ENCODE measurements at places on chromosomes 4 and X. TPM values are rescaled to one million over a fixed set of nuclear protein-coding genes. Genes with fewer than 3 reads are reported as not detected.
A peak's percentile ranks its signal among the peaks of the same experiment; 100 is the strongest.

- no peak for DNase-seq
Measured at GRCh38 chrX:84133023-84133422, 55.0 kb downstream of the RPS6KA6 start.

DNA sequence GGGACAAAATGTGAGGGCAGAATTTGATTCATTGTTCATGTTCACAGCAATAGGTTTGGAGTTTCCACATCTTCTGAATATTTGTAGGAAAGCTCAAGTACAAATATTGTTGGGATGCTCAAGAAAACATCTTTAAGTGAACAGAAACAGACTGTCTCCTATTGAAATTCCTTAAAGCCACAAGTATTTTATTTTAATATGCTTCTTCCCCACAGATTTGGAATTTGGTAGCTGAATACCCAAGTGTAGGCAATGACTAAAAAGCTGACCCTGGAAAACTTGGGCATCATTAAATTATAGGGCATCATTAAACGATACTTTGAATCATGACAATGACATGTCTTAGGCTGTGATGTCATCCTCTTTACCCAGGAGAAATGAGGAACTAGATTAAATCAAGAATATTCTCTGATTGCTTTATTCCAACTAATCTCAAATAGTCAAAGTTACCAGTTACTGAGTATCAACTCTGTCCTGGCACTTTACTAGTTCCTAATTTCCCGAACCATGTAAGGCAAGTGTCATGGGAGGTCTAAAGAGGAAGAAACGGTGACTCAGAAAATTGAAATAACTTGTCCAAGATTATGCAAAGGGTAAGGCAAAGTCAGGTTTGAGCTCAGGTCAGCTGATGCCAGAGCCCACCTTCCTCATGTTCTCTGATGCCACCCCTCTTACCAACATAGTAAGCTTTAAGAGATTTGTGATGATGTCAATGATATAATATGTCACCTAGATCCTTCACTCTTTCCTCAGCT lies 223.1 kb upstream of the LEF1 start:
- DNase-seq: no peak

Gene CRMP1
- total RNA-seq: 11.6 TPM

- peak; percentile 26 for DNase-seq
Measured at GRCh38 chr4:38723726-38724474, 58.9 kb downstream of the TLR10 start.

DNA sequence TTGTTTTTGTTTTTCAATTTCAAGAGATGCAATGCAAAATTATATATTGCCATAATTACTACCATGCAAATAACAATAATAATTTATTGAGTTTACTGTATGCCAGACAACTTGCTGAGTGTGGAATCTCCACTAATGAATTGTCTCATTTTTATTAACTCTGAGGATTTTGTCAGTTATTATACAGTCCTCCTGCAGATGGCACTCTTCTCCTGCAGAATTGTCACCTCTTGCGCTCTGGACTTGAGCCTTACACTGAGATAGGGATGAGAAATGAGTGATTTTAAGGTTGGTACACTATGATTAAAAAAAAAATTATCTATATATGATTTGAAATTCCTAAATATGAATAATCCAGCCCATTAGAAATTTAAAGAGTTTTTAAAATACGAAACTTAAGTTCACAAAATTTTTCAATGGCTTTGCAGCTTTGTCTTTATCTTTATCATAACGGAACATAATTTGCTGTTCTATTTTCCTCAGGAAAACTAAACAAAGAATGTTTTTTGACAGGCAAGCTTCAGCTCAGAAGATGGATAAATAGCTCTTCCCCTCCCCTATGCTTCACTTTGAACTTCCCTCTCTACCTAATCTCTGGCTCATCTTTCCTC lies 12.7 kb upstream of the PAQR3 start:
- peak; percentile 64 for DNase-seq

- no peak for DNase-seq
Measured at GRCh38 chrX:723781-724180, 93.2 kb downstream of the SHOX start.

DNA sequence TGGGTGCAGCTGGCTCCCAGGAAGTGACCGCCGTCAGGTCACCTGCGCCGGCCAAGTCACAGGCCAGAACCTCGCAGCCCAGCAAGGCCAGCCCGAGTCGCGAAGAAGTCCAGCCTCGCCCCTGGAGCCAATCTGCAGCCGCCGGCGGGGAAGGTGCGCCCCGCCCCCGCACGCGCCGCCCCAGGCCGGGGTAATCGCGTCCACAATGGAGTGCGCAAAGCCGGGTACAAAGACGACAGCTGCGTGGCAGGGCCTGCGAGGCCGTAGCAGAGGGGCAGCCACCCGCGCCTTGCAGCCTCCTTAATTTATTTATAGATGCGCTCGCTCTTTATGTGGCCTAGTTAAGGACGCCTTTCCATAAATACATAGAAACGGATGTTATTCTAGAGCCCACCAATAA lies 139.4 kb upstream of the CPEB2 start:
- DNase-seq: no peak

DNA sequence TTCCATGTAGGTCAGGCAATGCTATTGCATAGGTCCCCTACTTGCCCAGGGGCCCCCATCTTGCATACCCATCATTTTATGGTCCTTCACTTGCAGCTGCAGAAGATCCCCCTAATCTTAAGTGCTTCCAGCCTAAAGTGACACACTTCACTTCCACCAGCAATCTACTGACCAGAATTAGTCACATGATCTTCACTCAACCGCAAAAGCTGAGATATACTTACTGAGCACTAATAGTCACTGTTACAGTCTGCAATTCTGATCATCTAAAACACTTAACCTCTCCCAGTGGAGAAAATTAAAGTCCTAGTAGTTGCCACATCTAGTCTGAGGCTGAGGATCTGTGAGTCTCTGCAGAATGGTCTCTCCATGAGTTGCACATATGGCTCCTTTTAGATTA lies 82.1 kb downstream of the AREG start:
- DNase-seq: no peak

All from hepatocyte (in vitro differentiated cells).